Activated CD4-positive, CD25-positive, alpha-beta regulatory T cell treated with anti-CD3 and anti-CD28 coated beads, Interleukin-2, amount 50 U/mL, for 24 hours (primary cell): ENCODE measurements at places on chromosomes 2 and 18.
A peak's percentile ranks its signal among the peaks of the same experiment; 100 is the strongest.

DNA sequence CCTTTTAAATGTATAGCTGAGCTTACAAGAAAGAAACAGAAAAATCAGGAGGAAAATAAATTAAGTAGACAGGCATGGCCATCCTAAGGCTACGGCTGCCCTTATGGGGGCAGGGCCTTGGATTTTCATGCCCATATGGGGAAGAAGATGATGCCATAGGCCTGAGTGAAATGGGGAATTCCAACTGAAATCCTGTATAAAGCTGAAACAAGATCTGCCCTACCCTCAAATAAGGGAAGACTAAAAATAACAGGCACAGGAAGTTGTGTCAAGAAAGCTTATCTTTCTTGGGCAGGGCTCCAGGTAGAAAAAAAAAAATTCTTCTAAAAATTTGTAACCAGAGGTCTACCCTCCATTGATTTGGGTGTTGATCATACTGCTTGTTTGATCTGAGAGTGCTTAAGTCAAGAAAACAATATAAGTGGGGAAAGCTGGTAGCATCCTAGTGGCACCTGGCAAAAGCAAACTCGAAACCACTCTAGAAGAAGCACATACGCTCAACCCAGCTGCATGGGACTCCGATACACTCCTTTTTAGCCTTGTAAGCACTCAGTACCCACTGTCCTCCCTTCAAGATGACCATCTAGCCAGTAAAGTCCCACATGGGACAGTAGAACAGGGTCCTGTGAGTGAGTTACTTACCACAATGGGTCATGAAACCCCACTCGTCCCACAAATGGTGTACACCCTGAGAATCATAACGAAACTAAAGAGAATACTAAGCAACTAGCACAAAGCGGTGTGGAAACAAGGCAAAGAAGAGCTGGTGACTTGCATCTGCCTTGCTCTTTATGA lies 22.3 kb downstream of the DNAH7 start:
- ATAC-seq, result no peak

GRCh38 chr2:187875261-187876141 lies 321.3 kb upstream of the TFPI start:
- no peak for ATAC-seq

GRCh38 chr2:170360546-170361089 lies 182.7 kb downstream of the MYO3B start:
- ATAC-seq, result no peak

GRCh38 chr2:218400930-218401881 lies 1.5 kb downstream of the CTDSP1 start:
- no peak for ATAC-seq

DNA sequence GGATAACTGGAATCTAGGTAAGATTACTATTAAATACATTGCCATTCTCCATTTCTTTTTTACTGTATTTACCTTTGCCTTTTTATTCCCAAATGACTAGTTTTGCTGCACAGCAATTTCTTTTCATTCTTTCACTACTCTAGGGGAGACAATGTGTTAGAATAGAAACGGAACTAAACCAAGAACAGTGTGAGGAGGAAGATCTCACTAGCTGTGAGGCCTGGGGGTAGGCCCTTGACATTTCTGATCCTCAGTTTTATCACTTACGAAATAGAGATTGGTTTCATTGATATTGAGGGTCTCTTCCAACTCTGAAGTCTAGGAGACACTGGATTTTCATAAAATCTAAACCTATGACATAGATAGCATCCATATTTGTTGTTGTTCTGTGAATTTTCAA lies 191.1 kb downstream of the IKZF2 start:
- ATAC-seq, result no peak

DNA sequence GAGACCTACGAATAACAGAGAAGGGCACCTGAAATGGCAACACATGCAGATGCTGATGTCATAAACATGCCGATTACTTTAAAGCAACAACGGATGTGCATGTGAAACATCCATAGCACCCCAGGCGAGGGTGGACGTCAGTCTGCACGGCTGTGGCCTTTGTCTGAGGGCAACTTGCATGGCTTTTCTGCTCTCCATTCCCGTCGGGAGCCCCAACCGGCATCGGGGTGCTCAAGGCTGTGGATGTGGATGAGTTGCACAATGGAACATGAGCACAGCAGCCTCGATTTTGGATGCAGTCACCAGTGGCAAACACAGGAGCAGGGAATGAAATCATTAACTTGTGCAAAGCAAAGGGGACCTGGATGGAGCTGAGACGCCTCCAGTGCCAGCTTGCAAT lies 298.2 kb upstream of the SALL3 start:
- no peak for ATAC-seq

DNA sequence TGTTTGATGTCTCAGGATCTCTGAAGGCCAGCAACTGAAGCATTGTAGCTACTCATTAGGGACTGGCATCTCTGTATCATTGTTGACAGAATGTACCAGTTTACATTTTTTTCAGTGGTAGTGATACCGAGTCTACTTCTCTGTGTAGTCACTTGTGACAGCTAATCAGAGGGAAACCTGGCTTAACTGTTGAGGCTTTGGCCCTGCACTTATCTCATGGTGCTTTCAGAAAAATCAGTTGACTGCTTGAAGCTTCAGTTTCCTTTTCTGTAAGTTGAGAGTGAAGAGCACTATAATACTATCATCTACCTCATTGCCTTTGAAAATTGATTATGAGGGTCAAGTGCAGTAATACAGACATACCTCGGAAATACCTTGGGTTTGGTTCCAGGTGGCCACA lies 90.0 kb downstream of the COMMD1 start:
- ATAC-seq, result no peak

DNA sequence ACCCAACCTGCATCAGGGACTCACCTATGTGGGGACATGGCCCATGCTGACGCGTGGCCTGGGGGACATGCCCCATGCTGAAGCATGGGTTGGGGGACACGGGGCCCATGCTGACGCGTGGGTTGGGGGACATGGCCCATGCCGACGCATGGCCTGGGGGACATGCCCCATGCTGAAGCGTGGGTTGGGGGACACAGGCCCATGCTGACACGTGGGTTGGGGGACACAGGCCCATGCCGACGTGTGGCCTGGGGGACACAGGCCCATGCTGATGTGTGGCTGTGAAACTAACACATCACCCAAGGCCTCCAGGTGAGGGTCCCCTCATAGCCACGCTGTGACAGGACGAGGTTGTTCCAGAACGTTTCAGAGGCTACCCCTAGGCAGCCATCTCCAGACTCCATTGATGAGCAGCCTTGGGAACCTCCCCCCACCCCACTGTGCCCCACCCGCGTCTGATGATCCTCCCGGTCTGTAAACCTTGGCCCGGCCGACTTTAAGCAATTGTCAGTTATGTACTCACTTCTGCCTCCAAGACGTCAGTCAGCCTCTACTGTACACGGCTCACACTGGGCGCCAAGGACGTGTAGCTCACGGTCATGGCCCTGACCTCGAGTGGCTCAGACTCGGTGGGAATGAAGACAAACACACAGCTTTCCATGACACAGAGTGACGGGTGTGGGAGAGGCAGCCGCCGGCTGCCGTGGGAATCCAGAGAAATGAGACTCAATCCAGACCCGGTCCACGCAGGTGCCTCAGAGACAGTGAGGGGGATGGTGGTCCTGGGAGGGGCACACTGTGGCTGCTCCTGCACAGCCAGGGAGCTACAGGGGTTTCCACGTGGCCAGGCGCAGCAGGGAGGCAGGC lies 50.2 kb upstream of the SLC66A3 start:
- ATAC-seq, result no peak

- no peak for ATAC-seq
Measured at GRCh38 chr2:66013456-66013855, 421.5 kb upstream of the MEIS1 start.

DNA sequence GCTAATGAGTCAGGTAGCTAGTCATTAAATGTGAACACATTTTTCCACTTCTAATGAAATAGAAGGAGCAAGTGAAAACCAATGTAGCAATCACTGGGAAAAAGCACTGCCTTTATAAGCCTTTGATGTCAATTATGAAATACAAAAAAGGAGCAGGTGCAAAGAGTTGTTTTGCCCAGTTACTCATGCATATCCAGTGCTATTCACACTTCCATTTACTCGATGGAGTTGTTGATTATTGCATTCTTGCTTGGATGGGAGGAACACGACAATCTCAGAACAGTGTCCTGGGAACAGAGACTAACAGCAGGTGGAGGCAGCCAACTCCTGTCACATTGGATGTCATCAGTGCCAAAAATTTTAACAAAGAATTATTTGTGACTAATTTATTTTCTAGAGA lies 372.5 kb downstream of the CBLN2 start:
- no peak for ATAC-seq

- no peak for ATAC-seq
Measured at GRCh38 chr2:8611246-8611645, 70.6 kb upstream of the ID2 start.

DNA sequence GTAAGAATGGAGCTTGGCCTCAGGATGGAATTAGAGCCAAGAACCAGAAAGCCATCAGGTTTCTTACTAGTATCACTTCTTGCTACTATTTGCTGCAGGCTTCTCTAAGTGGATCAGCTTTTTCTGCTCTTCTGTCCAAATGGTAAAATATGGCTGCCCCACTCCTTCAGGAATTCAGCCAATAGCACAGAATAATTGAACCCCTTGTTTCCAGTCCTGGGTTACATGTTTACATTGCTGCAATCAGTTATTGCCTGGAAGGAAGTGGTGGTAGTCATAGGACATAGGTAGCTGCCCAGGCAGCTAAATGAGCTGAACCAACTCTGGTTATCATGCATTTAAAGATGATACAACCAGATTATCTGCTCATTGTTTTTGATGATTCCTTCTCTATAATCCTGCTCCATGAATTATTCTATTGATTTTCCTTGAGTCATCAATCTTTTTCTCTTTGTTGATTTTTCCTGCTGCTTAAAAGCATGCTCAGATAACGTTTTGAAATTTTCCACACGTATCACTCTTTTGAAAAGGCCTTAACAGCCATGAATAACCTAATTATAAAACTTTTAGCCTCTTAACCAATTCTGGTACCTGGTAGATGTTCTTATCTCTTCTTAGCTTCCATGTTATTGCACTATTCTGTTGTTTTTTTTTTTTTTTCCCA lies 12.6 kb downstream of the AGPS start:
- ATAC-seq, result no peak

DNA sequence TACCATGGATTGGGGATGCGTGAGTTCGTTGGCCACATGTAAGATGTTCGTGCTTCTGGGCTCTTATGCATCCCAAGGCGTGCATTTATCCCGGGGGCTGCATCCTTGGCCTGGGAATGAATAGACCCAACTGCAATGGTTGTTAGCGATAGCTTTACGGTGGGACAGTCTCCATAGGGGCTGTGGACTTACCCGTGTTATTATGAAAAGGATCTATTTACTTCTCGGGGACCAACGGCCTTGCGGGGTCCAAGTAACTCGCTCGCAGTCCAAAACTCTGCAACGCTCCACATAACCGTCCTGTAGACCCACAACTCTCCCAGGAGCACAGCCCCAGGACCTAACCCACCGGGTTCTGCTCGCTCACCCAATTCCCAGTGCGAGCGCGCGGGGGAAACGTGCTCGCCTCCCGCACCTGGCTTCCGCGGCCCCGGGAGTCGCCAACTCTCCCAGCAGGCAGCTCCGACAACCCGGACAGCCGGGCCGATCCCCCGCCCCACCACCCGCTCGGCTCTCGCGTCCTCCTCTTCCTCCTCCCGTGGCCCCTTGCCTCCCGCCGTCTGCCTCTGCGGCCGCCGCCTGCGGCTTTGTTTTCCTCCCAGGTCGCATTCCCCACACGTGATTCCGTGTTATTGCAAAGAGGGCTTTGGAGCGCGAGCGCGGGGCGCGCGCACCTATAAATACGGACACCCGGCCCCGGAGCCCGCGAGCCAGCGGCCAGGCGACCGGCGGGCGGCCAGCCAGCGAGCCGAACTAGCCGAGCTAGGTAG lies at the start of gene CABLES1:
TSS of gene CABLES1 (plus strand) at position 706 of the 770 bp plus-strand sequence. CDS start 278 bp downstream, outside the sequence.
- peak; percentile 18 for ATAC-seq

- ATAC-seq, result no peak
Measured at GRCh38 chr2:44247924-44248323, 27.4 kb upstream of the SLC3A1 start.

DNA sequence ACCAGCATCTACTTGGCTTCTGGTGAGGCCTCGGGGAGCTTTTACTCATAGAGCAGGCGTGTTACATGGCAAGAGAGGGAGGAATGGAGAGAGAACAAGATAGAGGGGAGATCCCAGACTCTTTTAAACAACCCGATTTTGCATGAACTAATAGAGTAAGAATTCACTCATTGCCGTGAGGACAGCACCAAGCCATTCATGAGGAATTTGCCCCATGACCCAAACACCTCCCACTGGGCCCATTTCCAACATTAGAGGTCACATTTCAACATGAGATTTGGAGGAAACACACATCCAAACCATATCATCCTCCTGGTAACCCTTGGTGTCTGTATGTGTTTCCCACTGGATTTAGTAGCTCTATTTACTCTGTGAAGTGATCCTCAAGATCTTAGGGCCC lies 249.9 kb upstream of the SP5 start:
- no peak for ATAC-seq
